Frontal cortex (tissue), 4 donors: ENCODE measurements at places on chromosomes 1 and 21. TPM values are rescaled to one million over a fixed set of nuclear protein-coding genes. Genes with fewer than 3 reads are reported as not detected.

The ERICH3 gene
- 16.7 TPM for total RNA-seq

The ANKRD34A gene
- 1.6 TPM for total RNA-seq

- DNase-seq, result no peak
Observed at GRCh38 chr21:24278711-24279110, 1328.6 kb downstream of the MRPL39 start.

DNA sequence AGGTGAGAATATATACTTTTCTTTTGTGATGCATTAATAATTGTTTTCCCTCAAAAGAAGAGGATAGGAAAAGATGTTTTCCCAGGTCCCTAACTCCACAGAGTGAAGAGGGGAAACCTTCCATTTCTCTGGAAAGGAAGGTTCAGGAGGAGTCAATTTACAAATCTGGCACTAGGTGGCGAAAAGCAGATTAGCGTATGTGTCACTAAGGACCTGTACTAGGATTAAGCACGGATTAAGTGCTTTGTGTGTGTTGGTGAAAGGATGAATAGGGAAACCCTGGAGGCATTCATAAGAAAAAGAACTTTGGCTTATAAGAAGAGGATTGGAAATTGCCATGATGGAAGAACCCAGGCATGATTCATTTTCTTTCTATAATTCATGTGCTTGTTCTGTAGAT lies 410.1 kb upstream of the PLXNA2 start:
- no peak for DNase-seq

The BATF3 gene
- total RNA-seq, result 5.7 TPM

The TMEM52 gene
- total RNA-seq, result 1.6 TPM

DNA sequence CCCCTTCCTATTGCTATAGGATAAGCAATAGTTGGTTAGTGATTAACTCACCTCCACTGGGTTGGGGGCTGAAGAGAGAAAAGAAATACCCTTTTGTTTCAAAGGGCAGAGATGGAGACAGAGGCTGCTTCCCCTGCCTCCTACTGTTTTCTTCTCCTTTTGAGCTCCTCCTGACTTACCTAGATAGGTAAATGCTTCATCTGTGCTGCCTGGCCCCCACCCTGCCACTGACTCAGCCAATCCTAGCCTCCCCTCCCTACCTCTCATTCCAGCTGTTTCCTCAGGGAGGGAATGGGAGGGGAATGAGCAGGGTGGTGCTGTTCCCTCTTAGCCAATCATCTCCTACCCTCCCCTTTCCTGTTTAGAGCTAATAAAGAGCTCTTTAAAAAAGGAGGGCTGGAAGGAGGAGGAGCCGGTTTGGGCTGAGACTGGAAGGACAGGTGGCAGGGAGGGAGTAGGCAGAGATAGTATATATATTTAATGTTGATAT lies at the start of gene C1orf116:
TSS of gene C1orf116 (minus strand) at position 229 of the 490 bp plus-strand sequence. CDS start 5,158 bp downstream, outside the sequence.
- no peak for DNase-seq

The TNFRSF9 gene
- total RNA-seq, result not detected

- no peak for DNase-seq
Observed at GRCh38 chr1:2481885-2482284, 5.8 kb downstream of the PLCH2 start.

- DNase-seq, result no peak
Observed at GRCh38 chr1:22815421-22816066, 104.9 kb downstream of the EPHB2 start.

DNA sequence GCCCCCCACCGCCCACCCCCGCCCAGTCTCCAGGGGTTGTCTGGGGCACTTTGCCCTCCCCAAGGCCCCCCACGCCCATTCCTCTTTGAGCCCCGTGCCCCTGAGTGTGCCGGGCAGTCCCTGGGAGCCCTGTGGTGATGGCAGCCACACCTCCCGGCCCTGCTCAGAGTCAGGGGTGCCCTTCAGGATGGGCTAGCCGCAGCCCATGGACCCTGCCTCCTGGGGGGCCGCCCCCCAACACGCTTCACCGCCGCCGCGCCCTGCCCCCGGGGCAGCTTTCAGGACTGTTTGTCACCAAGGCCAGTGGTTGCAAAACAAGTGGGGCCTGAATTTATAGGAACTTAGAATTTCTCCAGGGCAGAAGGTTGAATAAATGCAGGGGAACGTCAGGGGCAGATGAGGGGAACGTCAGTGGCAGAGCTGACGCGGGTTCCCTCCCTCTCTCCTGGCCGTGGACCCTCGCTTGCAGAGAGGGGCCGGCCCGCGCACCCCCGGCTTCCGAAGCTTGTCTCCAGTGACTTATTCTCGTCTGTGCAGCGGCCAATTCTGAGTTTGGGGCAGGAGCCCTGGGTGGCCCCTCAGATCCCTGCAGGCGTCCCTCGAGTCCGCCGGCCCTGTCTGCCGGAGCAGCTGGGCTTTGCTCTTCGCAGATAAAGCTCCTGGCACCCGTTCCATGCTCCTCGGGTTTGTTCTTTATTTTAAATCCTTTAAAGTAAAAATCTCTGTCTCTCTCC lies 41.2 kb upstream of the ADARB1 start:
- DNase-seq, result no peak

- DNase-seq, result peak; percentile 44
Observed at GRCh38 chr1:13892671-13893325, 192.8 kb downstream of the PRDM2 start.

GRCh38 chr1:217734973-217735372 lies 103.8 kb downstream of the SPATA17 start:
- no peak for DNase-seq

GRCh38 chr1:111599781-111600693 lies 19.6 kb upstream of the RAP1A start:
- DNase-seq, result no peak

DNA sequence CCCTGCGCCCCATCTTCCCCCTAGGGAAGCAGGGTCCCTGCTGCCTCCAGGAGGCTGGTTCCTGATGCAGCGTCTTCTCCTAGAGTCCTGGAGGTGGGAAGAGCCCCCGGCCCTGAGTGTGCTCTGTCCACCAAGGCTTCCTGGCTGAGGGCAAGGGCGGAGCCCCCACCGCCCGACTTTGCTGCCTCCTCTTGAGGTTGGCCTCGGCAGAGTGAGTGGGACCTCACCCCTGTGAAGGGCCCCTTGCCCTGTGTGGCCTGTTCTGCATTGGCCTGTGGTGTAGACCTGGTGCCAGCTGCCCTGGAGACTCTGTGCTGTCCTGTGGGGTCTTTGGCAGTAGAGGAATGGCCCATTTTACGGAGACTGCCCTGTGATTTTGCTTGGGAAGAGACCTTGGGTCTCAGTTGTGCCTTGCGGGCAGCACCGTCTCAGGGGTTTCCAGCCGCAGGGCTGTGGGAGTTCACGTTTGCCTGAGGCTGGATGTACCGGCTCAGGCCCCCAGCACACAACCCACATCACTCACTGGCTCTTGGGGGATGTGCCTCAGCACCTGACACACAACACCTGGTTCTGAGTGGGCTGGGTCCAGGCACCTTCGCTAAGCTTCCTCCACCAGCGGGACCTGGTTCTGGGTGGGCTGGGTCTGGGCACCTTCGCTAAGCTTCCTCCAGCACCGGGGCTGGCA lies 73.6 kb downstream of the SKI start:
- no peak for DNase-seq

DNA sequence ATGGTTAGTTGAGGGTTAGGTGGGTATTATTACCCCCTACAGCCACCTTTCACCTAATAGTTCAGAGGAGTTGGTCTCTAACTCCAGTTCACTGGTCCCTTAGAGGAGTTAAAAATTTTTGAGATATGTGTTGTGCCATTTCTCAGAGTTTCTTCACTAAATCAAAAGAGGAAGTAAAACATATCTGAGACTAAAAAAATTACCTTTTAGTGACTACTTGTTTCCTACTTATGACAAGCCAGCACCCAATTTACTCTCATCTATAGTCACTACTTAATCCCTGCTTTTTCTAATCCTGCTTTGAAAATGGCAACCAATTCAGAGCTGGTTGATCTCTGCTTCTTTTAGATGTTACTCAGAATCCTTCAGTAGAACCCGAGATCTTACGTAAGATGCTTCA lies 1316.8 kb upstream of the B3GALT2 start:
- no peak for DNase-seq

The CA6 gene
- total RNA-seq, result not detected

The TRAF5 gene
- total RNA-seq, result 16.3 TPM

The RGS7 gene
- total RNA-seq, result 20.0 TPM

DNA sequence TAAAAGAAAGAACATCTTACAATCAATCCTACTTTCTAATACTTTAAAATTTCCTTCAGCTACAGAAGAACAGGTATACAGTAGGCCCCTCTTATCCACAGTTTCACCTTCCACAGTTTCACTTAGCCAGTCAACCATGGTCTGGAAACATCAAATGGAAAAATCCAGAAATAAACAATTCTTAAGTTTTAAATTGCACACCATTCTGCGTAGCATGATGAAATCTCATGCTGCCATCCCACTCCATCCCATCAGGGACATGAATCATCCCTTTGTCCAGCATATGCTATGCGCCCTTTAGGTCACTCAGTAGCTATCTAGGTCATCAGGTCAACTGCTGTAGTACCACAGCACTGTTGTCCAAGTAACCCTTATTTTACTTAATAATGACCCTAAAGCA lies 67.7 kb downstream of the HSF2BP start:
- DNase-seq, result no peak

- no peak for DNase-seq
Observed at GRCh38 chr1:199083680-199084079, 444.8 kb downstream of the PTPRC start.

DNA sequence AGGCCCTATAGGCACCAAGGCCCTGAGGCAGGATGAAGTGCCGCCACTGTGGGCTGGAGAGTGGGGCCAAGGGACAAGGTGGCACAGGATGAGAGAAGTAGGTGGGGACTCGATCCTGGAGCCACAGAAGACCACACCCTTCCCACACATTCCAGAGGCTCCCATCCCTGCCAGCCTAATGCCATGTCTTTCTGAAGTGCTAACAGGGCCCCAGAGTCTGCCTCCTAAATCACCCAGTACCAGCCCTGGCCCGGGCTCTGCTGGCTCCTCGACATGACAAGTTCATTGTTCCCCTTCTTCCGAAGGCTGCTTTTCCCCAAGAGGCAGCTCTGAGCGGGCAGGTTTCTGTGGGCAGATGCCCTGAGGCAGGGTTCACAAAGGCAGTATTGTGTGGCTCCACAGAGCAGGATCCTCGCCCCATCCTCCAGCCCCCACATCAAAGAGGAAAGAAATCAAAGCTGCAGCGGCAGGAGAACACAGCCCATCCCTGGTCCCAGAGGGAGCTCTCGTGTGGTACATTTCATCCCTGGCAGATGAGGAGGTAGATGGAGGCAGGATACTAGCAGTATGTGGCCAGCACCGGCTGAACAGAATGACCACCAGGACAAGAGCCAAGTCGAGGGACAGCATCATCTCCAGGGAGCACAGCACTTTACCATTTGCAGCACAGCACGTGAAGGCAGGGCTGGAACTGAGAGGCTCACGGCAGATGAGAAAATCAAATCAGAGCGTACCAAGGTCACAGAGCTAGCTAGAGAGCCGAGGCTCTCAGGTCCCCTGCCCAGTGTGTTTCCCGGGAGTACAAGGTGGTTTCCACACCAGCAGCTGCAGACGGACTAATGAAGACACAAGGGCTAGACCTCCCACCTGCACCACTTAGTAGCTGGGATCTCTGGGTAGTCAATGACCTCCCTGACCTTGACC lies 64.8 kb downstream of the SYF2 start:
- DNase-seq, result no peak

The TINAGL1 gene
- total RNA-seq, result 1.2 TPM

GRCh38 chr1:54859700-54860391 lies 27.1 kb downstream of the DHCR24 start:
- DNase-seq, result no peak

DNA sequence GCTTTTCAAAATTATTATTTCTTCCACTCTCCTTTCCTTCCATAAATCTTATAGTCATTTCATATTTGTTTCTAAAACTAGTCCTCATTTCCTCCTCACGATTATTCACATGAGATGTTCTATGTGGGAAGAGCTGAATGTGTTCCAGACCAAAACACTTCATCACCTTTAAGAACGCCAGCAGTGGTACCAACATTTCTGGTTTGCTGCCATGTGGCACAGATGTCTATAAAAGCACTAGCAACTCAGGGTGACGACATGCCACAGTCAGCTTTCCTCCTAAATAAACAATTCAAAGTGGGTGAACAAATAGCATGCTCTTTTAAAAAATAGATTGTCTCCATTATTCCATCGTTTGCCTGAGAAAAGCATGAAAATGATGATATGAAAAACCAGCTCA lies 1217.8 kb upstream of the ADGRL2 start:
- no peak for DNase-seq

- DNase-seq, result no peak
Observed at GRCh38 chr21:42097860-42098454, 26.8 kb downstream of the UMODL1 start.

DNA sequence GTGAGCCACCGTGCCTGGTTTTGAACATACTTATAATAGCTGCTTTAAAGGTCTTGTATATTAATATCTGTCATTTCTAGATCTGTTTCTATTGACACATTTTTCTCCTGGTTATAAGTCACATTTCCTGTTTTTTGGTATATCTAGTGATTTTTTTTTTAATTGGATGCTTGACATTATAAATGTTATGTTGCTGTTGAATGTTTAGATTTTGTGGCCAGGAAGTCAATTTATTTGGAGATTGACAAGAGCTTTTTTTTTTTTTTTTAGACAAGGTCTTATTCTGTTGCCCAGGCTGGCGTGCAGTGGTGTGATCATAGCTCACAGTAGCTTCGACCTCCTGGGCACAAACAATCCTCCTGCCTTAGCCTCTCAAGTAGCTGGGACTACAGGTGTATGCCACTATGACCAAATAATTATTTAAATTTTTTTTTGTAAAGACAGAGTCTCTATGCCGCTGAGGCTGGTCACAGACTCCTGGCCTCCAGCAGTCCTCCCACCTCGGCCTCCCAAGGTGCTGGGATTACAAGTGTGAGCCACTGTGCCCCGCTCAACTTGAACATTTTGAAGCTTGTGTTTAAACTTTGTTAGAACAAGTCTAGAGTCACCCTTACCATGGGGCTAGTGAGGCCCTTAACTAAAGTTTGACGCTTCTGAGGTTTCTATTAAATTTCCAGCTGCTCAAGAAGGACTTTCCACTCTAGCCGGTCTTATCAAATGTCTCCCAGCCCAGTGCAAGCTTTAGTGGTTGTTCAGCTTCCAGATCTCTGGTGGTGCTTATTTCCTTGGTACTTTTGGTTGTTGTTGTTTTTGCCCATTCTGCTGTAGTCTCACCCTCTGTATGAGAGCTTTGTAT lies 8.6 kb upstream of the CHI3L2 start:
- no peak for DNase-seq

DNA sequence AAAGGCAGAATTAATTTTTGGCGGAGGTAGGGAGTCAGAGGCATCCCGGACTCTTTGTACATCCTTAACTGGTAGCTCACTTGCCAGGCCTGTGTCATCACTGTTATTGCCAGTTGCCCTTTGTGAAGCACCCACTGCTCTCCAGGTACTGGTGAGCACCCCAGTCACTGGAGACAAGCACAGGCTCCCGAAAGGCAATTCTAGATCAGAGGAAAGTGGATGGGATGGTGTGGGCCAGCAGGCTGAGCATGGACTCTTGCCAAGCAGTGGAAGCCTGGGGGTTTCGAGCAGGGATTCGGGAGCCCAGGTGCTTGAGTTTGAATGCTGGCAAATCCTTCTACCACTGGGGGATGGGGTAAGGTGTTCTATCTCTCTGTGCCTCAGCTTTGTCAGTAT lies 551.1 kb downstream of the MATN1 start:
- DNase-seq, result no peak

GRCh38 chr1:63651161-63651701 lies 58.0 kb downstream of the PGM1 start:
- DNase-seq, result no peak

GRCh38 chr21:26064506-26064905 lies 106.1 kb downstream of the APP start:
- no peak for DNase-seq

- no peak for DNase-seq
Observed at GRCh38 chr1:22332795-22333499, 118.7 kb upstream of the ZBTB40 start.
